Femur (tissue), 1 donor: ENCODE measurements at places on chromosomes 7 and 10.

- DNase-seq = no peak
Observed at GRCh38 chr7:93958651-93959050, 37.1 kb downstream of the GNG11 start.

GRCh38 chr7:41886901-41887311, 184.0 kb upstream of the INHBA start:
- peak; percentile 82 for DNase-seq

- DNase-seq = peak; percentile 53
Observed at GRCh38 chr10:97332591-97333350, 1.8 kb downstream of the FRAT2 start.

DNA sequence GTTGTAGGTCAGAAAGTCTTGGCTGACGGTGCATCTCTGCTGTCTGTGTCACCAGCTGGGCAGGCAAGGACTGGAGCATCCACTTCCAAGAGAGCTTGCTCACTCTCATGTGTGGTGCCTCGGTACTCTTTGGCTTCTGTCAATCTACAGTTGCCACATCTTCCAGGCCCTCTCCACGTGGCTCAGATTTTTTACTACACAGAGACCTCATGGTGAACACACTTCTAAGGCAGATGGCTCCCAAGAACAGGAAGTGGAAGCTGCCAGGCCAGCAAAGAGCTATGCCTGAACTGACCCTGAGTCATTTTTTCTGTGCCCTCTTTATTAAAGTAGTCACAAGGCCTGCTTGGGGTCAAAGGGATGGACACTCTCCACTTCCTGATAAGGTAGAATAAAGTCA, 351.5 kb upstream of the AUTS2 start:
- no peak for DNase-seq

DNA sequence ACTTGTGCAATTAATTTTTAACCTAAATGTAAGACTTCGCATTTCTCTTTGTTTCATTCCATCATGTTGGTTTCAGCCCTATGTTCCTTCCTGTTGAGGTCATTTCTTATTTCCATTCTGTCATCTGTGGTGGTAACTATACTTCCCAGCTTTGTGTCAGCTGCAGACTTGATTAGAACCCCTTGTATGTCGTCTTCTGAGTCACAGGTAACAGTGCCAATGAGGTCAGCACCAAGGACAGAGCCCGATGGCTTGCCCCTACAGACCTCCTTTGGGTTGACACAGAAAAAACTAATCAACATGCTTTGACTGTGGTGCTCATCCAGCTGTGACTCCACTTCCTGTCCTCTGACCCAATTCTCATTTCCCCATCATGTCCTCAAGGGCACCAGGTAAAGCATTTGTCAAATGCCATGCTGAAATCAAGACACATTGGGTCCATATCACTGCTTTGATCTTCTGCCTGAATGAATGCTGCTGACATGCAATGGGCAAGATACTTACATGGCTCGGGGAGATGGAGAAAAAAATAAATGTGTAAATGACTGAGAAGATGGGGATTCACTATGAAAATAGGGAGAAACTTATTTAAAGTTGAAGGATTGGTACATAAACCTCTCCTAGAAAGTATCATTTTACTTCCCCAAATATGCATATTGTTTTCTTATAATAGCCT, 25.6 kb upstream of the CRTAC1 start:
- DNase-seq = peak; percentile 29

DNA sequence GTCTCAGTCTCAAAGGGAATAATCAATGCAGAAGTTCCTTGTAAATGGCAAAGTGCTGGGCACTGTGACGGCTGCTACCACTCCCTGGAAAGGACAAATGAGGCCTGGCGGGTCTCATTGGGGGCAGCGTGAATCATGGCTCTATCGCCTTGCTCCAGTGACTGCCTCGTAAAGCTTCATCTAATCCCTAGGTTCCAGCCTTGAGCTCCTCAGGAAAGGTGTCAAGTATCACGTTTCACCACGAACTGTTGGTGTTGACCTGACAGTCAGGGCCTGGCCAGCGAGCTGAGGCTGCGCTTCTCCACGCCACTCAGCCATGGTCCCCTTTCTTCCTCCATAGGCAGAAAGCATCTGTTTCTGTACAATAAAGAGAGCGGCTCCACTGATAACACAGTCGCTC, 126.7 kb upstream of the ZNF32 start:
- DNase-seq = no peak
